ENCODE measurements at places on chromosomes 4 and X. TPM values are rescaled to one million over a fixed set of nuclear protein-coding genes. Genes with fewer than 3 reads are reported as not detected.

GRCh38 chr4:83793481-83793880 lies 257.6 kb downstream of the GPAT3 start:
- DNase-seq: no peak

The GAGE12H gene
- not detected for total RNA-seq

GRCh38 chr4:25439918-25440477 lies 62.9 kb downstream of the ANAPC4 start:
- peak; percentile 33 for DNase-seq

- no peak for DNase-seq
Measured at GRCh38 chr4:175590205-175590604, 221.9 kb downstream of the GPM6A start.

DNA sequence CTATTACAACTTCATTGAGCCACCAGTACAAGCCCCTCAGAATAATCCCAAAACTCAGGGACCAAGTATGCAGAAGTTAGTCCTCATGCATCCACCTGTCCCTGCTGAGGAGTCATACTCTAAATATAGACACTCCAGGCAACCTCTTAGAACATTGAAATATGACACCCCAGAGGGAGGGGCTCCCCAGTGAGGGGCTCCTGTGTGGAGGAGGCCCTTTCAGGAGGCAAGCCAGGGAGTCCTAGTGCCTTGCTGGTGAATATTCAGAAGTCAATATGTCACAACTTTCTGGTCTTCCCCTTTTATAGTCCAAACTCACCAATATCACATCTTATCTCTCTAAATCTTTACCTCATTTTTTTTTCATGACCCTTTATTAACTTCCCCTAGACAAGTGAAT lies 1.6 kb upstream of the ARMCX6 start:
- no peak for DNase-seq

GRCh38 chr4:15868826-15869413 lies 69.6 kb downstream of the FGFBP1 start:
- no peak for DNase-seq

DNA sequence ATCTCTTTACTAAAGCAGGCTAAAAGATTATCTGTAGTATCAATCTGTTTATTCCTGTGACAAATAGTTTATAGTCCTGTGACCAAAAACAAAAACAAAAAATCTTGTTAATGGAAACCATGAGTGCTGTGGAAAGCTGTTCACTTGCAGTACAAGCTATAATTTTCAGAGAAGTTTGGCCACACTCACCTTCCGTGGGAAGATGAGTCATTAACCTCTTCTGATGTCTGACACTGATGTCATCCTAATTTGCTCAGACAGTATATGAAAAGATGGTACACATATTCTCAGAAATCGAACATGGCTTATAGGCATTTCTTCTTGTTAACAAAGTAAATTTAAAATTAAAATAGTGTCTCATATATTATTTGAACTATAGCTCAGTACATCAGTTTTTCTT lies 19.9 kb upstream of the ENPP6 start:
- no peak for DNase-seq

DNA sequence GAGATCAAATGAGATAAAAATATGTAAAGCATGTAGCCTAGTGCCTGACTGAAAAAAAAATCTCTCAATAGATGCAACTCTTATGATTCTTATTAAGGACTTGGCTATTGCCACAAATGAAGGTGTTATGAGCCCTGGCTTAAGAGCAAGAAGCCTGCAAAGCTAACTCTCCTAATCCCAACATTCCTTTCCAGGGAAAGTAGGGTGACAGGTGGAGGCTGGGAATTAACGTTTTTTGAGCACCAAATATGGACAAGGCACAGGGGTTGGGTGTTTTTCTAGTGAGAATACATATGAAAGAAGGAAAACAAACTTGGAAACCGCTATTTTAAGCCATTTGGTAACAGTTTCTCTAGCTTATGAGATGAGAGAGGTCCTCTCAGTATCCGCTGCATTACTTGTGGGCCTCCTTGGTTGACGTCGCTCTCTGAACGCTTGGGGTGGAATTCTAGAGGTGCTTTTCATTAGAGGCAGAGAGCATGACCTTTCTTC lies 2.4 kb downstream of the RHOH start:
- DNase-seq: no peak

- DNase-seq: no peak
Measured at GRCh38 chr4:98608356-98608755, 50.1 kb downstream of the TSPAN5 start.

DNA sequence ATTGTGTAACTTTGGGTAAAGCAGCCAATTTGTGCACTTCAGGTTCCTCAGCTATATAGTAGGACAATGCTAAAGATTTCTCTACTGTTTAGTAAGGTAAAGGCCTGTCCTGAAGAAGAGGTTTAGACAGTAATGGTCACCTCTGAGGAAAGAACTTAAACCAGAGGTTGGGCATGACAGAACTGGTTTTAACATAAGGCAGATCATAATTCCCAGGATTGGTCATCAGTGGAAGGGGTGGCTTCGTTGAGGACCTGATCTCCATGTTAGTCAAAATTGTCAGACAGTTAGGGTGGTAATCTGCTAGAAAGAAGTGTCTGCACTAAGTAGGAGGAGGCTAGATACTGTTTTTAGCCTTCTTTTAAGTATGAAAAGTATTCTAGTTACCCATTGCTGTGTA lies 4.1 kb downstream of the RP2 start:
- no peak for DNase-seq

Measured in left cardiac atrium (tissue), 4 donors.